ENCODE measurements at places on chromosomes 7 and 10.

GRCh38 chr10:26491276-26491675 lies 53.1 kb downstream of the APBB1IP start:
- no peak for DNase-seq

GRCh38 chr7:153066711-153067110 lies 307.2 kb downstream of the ACTR3B start:
- DNase-seq, result no peak

DNA sequence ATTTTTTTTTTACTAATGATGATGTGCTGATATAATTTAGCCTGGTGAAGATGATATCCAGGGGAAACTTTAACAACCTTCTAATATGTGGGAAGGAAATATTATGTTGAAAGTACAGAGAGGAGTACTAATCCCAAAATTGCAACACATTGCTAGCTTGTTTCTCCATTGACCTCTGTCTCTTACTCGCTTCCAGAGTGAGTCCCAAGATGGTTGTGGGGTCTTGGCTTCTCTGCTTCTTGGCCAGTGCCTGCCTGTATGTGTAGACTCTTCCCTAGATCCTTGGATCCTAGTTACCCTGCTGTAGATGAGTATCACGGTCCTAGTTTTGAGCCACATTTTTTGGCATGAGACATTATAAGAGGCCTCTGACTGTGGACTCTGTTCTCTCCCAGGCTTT lies 17.5 kb downstream of the BMPER start:
- no peak for DNase-seq

- no peak for DNase-seq
Measured at GRCh38 chr7:22683379-22683778, 43.6 kb upstream of the IL6 start.
